ENCODE measurements at places on chromosomes 16 and 17.
A peak's percentile ranks its signal among the peaks of the same experiment; 100 is the strongest.

GRCh38 chr16:82651921-82652601 is 25.3 kb downstream of the CDH13 start:
- DNase-seq = no peak

- DNase-seq = peak; percentile 72
Observed at GRCh38 chr17:39753514-39754160, 15.9 kb downstream of the GRB7 start.

DNA sequence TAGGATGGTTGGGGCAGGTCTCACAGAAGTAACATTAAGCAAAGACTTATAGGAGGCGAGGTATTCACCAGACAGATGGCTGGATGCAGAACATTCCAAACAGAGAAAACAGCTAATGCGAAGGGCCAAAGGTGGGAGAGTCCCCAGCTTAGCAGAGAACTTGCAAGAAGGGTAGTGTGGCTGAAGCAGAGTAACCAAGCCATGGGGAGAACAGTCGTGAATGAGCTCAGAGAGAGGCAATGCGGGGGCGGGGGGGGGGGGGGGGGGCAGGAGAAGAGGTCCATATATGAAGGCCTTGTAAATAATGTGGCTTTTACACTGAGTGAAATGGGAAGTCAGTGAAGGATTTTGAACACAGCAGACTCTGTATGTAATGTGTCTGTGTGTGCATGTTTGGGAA is 81.3 kb downstream of the SMG6 start:
- DNase-seq = no peak

GRCh38 chr17:48915459-48916282 is 7.5 kb downstream of the UBE2Z start:
- no peak for DNase-seq

GRCh38 chr17:74972973-74973328 is 392 bp upstream of the HID1 start:
- no peak for DNase-seq

- DNase-seq = no peak
Observed at GRCh38 chr17:50963139-50963538, 97.0 kb upstream of the TOB1 start.

GRCh38 chr16:49150341-49150740 is 131.3 kb downstream of the CBLN1 start:
- DNase-seq = no peak

DNA sequence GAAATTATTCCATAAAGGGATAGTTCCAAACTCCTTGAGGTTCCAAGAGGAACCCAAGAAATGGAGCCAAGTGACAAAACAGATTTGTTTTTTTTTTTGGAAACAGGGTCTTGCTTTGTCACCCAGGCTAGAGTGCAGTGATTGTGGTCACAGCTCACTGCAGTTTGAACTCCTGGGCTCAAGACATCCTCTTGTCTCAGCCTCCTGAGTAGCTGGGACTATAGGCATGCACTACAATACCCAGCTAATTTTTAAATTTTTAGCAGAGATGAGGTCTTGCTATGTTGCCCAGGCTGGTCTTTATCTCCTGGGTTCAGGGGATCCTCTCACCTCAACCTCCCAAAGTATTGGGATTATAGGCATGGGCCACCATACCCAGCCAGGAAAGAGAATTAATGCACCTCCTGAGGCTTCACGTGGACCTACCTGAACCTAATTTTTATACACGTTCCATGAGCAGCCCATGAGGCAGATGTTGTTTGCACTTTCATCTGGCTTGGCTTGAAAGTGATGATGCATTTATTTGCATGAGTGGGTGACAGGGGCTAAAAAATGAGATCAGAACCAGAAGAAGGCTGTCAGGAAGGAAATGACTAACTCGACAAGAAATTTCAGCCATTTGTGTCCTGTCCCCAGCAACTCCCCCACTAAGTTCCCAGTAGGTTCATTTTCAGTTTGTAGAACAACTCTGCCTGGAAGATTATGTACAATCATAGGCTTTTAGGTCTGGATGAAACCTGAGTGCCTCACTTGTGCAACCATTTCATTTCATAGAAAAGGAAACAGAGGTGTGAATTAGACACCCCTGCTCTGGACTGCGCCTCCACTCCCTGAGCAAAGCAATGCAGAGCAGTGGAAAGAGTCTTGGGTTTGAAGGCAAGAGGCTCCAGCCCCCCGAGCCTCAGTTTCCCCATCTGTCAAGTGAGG is 10.3 kb upstream of the IRF8 start:
- no peak for DNase-seq

GRCh38 chr17:781805-782731 is at the start of the genes GLOD4 and MRM3:
GLOD4 (minus strand) TSS chr17:782280; CDS start chr17:782255, 25 bp downstream.
MRM3 (plus strand) TSS chr17:782353; CDS start chr17:782379, 26 bp downstream.
- DNase-seq = peak; percentile 94

- no peak for DNase-seq
Observed at GRCh38 chr16:10599626-10600025, 19.2 kb upstream of the EMP2 start.

- DNase-seq = no peak
Observed at GRCh38 chr17:50890675-50891516, 24.7 kb upstream of the TOB1 start.

DNA sequence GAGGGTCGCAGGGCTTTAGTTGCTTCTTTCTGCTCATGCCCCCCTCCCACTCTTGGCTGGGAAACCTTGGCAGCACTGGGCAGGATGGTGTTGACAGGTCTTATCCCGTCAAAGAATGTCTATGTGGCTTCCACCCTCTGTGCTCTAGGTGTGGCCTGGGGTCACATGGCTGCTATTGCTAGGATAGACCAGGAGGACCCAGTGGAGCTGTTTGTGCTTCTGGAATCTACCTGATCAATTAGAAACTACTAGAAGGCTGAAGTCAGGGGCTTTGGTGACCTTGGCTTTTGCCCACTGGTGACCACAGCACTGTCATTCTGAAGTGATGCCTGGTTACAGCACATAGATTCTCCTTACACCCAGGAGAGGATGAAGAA is 105.8 kb downstream of the CMIP start:
- no peak for DNase-seq

DNA sequence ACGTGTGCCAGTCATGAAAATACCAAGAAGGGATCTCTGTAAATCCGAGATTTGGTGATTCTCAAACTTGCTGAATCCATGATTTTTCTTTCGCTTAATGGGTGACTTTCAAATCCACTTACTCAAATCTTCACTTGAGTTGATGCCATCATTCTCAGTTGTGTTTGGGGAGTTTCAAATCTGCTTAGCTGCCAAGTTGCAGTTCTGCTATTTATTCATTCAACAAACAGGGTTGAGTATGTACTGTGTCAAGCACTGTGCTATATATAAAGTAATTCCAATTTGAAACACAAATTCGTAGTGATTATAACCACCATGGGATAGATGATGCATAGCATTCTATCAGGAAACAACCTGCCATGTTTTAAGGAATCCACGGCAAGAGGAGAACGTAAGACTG is 394.3 kb downstream of the CDH13 start:
- no peak for DNase-seq

DNA sequence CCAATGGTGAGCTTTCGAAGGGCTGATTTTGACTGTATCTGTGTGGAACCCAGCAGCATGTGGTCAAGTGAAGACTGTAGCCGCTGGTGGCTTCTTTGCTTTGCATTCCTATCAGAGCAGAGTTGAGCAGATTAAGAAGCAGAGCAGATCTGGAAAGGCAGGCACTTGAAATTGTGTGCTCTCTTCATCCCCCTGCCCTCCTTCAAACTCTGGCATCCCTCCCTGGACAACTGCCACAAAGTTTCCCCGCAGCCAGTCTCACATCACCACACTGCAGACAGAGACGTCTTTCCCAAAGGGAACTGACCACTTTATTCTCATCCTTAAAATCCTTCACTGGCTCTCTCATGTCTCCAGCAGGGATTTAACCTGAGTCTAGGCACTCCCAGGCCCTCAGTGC is 237.1 kb upstream of the DYNLRB2 start:
- no peak for DNase-seq

- no peak for DNase-seq
Observed at GRCh38 chr17:34067011-34067410, 188.1 kb upstream of the CCL2 start.

- DNase-seq = no peak
Observed at GRCh38 chr16:11354733-11355574, 9.7 kb downstream of the RMI2 start.

DNA sequence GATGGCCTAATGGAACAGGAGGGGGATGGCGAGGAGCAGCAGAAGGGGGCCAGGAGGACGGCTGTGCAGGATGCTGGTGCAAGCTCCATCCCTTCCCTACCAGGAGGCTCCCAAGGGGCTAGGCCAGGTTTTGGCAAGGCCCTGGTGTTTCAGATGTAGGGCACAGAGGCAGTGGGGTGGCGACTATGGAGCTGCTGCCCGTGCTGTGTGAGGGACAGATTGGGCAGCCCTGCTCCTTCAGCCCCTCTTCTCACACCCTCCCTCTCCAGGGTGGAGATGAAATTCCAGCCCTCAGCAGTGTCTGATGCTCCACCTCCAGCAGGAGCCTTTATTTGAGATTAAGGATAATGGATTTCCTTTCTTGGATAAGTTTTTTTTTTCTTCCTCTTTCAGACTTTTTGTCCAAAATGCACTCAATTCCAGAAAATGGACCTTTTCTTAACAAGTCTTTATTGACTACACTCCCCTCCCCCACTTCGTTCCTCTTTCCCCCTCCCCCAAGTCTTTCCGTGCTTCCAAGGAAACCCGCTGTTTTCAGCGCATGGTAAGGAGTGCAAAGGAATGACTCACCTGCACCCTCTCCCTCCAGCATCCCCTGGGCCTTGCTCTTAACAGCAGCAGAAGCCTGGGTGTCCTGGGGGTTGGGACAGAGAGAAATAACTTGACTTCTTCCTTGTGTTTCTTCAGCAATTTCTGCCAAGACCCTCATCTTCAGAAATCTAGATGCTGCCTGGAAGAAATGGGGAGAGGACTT is 95.2 kb downstream of the CCDC182 start:
- no peak for DNase-seq

GRCh38 chr16:49021136-49021535 is 260.5 kb downstream of the CBLN1 start:
- DNase-seq = no peak

GRCh38 chr17:75133001-75133400 is 1.5 kb upstream of the NT5C start:
- DNase-seq = no peak

GRCh38 chr16:20773679-20774078 is 9.9 kb downstream of the ACSM3 start:
- no peak for DNase-seq
